AG08395 (cell line): ENCODE measurements at places on chromosomes 1 and 21.

DNA sequence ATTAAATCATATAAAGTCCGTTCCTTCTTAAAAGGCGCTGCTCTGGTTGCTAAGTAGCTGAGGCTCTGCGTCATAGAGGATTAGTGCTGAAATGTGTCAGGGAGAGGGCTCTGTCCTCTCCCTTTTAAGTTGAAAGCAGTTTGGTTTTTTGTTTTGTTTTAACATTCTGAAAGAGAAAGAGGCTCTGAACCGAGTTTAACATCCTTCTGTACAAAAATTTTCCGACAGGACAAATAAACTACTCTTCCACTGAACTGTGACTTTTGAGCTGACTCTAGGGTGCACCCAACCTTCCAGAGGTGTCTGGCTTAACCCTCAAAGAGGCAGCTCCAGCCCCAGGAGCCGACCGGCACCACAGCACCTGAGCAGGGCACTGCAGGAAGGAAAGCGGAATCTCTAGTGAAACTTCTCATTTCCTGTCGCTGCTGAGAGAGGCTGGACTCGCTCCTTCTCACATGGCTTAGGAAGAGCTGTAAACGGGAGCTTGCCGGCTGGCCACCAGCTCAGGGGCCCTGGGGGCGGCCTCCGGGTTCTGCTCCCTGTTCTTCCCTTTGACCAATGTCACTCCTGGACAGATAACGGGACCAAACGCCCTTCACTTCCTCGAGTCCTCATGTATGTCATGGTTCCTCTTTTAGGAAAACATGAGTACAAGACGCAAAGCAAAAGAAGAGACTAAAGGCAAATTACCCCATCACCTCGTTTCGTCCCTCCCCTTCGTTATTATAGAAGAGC is 1.2 kb downstream of the VAV3 start:
- peak; percentile 15 for DNase-seq

- no peak for DNase-seq
Measured at GRCh38 chr1:242004751-242005495, 6.0 kb upstream of the MAP1LC3C start.

GRCh38 chr1:44512313-44512885 is 107.3 kb downstream of the RNF220 start:
- DNase-seq, result no peak

DNA sequence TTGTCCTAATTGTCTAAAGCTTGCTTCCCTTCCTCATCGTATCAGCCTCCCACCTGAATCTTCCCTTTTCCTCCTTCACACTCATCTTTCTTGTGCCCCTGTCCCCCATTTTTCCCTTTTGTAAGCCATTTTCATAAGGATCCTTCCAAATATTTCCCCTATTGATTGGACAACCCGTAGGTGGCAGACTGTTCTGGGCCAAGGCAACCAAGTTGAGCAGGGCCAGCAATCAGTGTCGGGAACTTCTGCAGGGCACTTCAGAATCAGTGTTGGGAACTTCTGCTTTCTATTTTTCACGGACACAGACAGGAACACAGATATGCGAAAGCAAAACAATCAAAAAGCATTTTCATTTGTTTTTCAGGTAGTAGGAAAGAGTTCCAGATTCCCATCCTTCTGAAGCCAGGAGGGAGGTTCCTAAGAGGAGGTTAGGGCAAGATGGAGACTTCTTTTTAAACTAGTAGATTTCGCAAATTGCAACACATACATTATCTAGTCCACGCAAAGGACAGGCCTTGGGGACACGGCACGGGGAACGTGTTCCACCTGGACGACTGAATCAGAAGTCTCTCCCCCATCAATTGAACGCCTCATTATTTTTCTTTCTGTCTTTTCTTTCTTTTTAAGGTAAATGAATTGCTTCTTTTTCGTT is 691 bp upstream of the MPZL1 start:
- peak; percentile 60 for DNase-seq

- DNase-seq, result no peak
Measured at GRCh38 chr1:193222056-193222615, 35.7 kb upstream of the B3GALT2 start.

DNA sequence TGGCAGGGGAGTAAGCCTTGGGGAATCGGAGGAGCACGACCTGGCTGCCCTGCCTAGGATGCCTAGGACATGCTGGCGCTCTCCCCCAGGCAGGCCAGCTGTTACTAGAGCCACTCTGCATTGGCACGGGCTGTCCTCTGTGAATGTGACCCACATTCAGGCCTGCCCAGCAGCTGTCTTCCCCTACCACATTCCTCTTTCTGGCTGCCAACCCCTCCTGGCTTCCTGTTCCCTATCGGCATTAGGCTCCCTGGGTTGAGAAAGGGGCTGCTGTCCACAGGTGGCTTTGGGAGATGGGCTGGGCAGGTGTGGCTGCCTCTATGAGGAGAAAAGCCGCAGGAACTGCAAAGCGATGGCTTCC is 2.3 kb upstream of the NFASC start:
- DNase-seq, result no peak

GRCh38 chr1:43747736-43748135 is 40.4 kb downstream of the ST3GAL3 start:
- DNase-seq, result no peak

DNA sequence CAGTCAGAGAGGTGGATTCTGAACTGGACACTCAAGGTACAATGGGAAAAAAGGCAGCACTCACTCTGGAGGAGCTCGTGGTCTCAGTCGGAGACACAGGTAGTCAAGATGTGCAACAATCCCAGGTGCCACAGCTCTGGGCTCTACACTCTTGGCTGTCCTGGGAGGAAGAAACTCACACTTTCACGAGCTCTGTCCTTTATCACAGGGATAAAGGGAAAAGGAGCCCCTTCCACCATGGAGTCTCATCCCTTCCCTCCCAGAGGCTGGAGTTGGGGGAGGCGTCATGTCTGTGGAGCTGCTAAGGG is 20.3 kb downstream of the CDK18 start:
- no peak for DNase-seq

DNA sequence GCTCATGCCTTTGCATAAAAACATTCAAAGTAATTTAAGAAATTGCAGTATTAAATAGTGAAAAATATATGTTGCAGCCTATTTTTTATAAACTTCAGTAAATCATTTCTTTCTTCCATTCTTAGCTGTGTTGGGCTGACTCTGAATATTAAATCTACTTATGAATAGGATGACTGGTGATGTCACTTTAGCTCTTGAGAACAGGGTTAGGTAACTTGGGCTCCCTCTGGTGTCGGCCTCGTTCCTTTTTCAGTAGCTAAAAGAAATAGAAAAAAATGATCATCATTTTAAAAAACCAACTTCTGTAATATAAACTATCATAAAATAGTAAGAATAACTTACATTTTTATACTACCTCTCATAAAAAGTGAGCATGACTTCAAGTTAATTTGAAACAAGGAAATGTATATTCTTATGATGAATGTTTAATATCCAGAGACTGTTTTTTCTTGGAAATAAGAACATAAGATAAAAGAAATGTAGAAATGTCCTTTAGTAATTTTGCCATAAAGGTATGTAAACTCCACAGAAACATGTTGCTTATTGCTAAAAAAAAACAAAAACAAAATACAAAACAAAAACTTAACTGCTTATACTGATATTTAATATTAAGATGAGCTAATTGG is 26.8 kb upstream of the NCAM2 start:
- peak; percentile 52 for DNase-seq

DNA sequence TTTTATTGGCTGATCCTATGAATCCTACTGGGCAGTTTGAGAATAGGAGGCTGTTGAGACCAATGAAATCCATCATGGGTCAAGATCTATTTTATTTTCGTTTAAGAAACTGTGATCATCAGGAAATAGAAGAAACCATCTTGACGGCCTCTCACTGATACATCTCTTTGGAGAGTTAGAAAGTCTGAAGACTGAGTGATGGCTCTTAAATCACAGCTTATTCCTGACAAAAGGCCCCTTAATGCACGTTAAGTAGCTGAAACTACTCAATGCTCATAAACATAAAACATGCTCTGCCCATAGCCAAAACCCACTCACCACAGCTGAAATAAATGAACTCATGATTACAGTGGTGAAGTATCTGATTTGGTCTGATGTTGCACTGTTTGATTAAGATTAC is 784.5 kb upstream of the NEGR1 start:
- no peak for DNase-seq

GRCh38 chr1:23027352-23027907 is 8.2 kb downstream of the KDM1A start:
- DNase-seq, result no peak

DNA sequence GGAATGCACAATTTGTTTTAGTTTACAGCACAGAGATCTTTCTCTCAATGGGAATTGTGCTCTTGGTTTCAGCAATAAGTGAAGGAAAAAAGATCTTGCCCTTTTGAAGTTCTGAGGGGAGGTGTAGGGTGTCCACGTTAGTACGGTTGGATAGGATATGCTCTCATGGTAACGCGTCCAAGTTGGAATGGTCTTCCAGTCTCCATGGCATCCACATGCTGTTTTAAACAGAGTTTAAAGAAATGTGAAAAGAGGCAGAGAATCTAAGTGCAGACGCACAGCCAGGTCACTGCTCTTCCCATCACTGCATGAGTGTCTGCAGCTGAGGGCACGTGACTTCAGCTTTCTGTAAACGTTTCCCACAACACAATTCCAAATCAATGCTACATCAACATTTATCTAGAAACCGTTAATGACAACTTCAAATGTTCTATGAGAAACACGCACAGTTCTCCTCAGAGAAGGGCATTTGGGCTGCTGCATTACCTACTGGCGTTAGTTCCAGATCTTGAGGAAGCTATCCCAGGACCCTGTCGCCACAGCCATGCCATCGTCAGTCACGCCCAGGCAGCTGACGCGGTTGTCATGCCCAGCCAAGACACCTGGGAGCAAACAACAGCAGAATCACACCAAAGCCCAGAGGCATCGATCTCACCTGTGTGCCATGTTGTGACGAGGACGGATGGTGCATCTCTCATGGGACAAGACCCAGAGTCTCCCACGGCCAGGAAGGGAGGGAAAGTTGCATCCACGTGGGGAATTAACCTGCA is 8.8 kb upstream of the NADK start:
- no peak for DNase-seq

- DNase-seq, result no peak
Measured at GRCh38 chr1:4778056-4778455, 123.6 kb downstream of the AJAP1 start.

DNA sequence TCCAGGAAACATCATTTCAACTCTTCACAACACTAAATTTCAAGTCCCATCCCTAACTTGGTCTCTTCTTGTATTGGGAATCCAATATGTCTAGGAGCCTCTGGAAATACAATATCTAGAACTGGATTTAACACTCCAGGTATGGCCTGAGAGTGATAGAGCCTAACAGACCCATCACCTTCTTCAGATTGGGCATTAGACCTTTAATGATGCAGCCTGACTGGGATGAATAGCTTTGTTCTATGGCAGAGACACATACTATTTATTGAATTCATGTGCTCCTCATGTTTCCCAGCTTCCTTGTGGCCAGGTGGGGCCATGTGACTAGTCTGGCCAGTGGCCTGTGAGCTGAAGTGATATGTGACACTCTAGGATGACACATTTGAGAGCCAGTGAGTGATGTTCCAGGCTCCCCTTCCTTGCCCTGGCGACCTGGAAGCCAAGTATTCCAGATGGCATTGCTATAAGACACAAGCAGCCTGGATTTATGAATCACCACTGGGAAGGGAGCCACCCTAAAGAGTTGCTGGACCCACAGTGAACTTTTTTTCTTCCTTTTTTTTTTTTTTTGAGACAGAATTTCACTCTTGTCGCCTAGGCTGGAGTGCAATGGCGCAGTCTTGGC is 31.0 kb upstream of the POU3F1 start:
- peak; percentile 39 for DNase-seq

GRCh38 chr1:160400646-160401486 is 502 bp downstream of the VANGL2 start:
- no peak for DNase-seq

DNA sequence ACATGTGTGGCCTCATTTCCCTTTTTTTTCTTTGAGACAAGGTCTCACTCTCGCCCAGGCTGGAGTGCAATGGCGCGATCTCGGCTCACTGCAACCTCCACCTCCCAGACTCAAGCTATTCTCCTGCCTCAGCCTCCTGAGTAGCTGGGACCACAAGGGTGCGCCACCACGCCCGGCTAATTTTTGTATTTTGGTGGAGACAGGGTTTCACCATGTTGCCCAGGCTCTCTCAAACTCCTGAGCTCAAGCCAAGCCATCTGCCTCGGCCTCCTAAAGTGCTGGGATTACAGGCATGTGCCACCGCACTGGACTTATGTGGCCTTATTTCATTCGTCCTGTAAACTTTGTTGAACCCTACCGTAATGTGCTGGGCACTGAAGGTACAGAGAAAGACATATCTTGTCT is 569 bp upstream of the WARS2 start:
- no peak for DNase-seq

GRCh38 chr1:74733604-74734484 is 892 bp downstream of the TYW3 start:
- DNase-seq, result peak; percentile 62

DNA sequence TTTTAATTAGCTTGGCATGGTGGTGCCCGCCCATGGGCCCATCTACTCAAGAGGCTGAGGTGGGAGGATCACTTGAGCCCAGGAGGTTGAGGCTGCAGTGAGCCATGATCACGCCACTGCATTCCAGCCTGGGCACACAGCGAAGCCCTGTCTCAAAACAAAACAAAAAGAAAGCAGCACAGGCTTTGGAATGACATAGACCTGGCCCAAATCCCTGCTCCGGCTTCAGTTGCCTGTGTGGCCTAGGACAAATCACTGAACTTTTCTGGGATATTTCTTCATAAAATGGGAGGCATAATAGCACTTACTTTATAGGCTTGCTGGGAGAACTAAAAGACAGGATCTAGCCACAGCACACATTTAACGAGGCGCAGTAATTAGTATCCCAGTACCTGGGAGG is 2.4 kb downstream of the PEAR1 start:
- DNase-seq, result no peak

DNA sequence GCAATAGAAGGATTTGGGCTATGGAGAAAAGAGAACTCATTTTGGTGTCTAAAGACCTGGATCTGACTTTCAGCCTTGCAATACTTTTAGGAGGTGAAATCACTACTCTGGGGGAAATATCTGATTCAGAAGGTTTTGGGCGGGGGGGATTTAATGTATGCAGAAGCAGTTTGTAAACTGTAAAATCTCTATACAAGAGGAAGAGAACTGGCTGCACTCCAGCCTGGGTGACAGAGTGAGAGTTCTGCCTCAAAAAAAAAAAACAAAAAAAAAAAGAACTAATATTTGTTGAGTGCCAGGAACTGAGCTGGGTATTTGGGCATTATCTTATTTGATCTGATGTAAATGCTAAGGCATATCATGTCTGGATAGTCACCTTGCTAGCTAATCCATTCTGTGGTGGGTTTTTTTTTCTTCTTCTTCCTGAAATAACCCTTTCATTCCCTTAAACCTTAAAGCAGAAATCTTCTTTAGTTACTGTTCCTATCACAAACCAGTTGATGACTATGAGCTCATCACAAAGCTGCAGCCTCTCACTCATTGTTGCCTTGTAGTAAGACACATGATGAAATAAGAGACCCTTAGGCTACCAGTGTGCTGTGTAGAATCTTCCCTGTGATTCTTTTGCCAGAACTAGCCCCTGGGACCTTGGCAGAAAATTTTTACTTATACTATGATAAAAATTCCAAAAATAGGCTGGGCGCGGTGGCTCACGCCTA is 35.6 kb upstream of the SLC16A1 start:
- DNase-seq, result no peak

GRCh38 chr21:45554477-45555175 is 12.4 kb upstream of the SLC19A1 start:
- DNase-seq, result peak; percentile 91

- no peak for DNase-seq
Measured at GRCh38 chr1:184903111-184903692, 71.1 kb downstream of the NIBAN1 start.

- DNase-seq, result no peak
Measured at GRCh38 chr1:168572633-168573032, 3.8 kb upstream of the XCL1 start.

- peak; percentile 30 for DNase-seq
Measured at GRCh38 chr1:172960019-172960418, 90.7 kb downstream of the TNFSF18 start.
